Activated effector memory CD4-positive, alpha-beta T cell treated with anti-CD3 and anti-CD28 coated beads, Interleukin-2, amount 50 U/mL, for 16 hours (primary cell): ENCODE measurements at places on chromosomes 7 and 10.

GRCh38 chr10:48576501-48576900 lies 28.4 kb downstream of the ARHGAP22 start:
- DNase-seq, result no peak

GRCh38 chr10:77021966-77022490 lies 615.6 kb downstream of the KCNMA1 start:
- DNase-seq, result no peak

- DNase-seq, result no peak
These were observed 402.6 kb downstream of the NEBL start for GRCh38 chr10:20494474-20494873.

DNA sequence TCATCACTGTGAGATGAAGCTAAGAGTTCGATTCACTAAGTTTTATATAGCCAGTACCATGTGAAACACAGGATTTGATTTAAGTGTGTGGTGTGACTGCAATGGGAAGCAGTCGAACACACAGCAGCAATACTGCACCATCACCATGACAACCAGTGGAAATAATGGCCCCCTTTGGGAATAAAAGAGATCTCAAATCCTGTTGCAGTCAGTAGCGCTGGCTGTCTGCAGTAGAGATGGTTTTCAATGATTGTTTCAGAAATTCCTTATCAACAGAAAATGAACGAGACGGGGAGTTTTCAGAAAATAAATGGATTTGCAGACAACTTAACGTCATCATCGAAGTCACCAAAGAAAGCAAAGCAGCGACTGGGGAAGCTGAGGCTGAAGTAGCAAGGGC lies 91.0 kb downstream of the PTPRE start:
- DNase-seq, result peak; percentile 10

- DNase-seq, result no peak
These were observed 549.4 kb downstream of the SORCS1 start for GRCh38 chr10:106615081-106615480.

GRCh38 chr10:131666091-131666490 lies 234.7 kb upstream of the PPP2R2D start:
- peak; percentile 14 for DNase-seq

GRCh38 chr7:17130281-17131059 lies 168.0 kb upstream of the AHR start:
- no peak for DNase-seq

- no peak for DNase-seq
These were observed 102.4 kb downstream of the HIPK2 start for GRCh38 chr7:139675127-139676125.

DNA sequence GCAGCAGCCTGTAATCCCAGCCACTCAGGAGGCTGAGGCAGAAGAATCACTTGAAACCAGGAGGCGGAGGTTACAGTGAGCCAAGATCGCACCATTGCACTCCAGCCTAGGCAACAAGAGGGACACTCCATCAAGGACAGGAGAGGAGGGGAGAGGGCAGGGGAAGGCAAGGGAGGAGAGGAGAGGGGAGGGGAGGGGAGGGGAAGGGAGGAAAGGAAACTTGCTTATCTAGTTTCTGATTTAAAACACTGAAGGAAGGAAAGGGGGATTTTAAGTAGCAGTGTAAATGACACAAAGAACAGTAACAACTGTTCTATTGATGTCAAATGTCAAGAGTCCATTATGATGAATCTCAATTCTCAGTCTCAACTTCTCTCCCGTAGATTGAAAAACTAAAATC lies 43.7 kb downstream of the SRPK2 start:
- no peak for DNase-seq

DNA sequence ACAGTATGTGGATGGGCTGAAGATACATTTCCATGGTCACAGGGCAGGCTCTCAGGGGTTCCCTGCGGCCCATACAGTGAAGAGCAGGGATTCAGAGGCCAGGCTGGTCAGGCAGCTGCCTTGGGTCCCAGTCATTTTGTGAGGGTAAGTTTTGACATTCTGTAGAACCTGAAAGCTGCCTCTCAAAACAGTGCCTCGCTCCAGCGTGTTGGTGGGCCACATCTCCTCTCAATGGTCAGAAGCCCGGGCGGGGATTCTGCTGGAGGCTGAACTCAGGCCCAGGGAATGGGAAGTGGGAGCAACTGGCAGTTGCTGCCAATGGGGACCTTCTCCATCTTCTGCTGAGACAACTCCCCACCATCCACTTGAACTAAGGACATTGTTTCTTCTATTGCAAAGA lies 190.0 kb downstream of the PTPN20 start:
- no peak for DNase-seq

- DNase-seq, result no peak
These were observed 20.0 kb upstream of the RBM33 start for GRCh38 chr7:155624412-155624811.

- no peak for DNase-seq
These were observed 52.3 kb upstream of the CYP2C18 start for GRCh38 chr10:94631077-94631875.

GRCh38 chr7:98643236-98643985 lies 26.3 kb downstream of the NPTX2 start:
- no peak for DNase-seq

DNA sequence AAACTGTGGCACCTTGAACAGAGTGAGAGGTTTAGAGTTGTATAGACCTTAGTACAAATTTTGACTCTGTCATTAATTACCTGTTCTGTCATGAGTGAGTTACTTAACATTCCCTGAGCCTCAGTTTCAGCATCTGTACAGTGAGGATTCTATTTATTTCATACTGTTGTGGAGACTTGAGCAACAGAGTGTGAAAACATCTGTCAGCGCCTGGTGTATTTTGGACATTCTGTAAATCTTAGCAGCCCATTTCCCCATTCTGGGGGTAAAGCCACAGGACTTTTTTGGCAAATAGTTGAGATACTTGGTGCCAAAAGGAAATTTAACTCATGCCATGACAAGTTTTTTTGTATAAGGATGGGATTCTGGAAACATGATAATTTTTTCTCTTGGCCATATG lies 94.8 kb downstream of the AUTS2 start:
- no peak for DNase-seq

- no peak for DNase-seq
These were observed 117.5 kb upstream of the COL1A2 start for GRCh38 chr7:94277236-94277635.

- DNase-seq, result no peak
These were observed 40.0 kb downstream of the CNNM1 start for GRCh38 chr10:99369126-99369525.

GRCh38 chr10:24007359-24007758 lies 201.6 kb upstream of the KIAA1217 start:
- DNase-seq, result no peak

- no peak for DNase-seq
These were observed 33.0 kb downstream of the PTPRE start for GRCh38 chr10:127939786-127940330.

DNA sequence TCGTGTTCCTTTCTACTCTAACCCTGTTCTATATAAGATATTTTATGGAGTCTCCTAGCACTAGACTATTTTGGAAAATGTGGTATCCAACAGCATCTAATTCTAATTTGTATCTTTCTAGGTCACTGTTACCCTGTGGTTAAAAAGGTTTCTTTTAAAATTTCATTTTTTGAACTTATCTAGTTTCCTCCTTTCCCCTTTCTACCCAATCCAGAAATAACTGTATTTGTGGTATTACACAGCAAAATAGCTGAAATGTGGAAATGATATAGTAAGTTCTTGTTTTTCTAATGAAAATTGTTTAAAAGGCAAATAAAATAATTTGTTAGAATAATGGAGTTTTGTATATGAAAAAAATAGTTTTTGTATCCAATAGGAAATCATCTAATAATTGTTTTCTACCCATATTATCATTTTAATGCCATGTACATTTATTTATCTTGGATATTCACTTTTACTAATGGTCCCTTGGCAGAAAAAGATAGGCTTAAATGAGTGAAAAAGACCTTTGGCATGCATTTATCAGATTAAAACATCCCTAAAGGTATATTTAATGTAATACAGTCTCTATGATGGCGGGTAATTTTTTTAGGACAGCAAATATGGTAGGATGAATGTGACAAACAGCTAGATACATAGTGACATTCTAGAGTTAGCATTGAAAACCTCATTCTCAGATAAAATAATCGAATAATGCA lies 175.5 kb upstream of the PLXDC2 start:
- no peak for DNase-seq

GRCh38 chr10:90179696-90180407 lies 478.5 kb downstream of the KIF20B start:
- DNase-seq, result no peak

- DNase-seq, result peak; percentile 22
These were observed 95.9 kb downstream of the TRRAP start for GRCh38 chr7:98974205-98974604.

- peak; percentile 83 for DNase-seq
These were observed 16.5 kb downstream of the AIFM2 start for GRCh38 chr10:70115948-70116682.

DNA sequence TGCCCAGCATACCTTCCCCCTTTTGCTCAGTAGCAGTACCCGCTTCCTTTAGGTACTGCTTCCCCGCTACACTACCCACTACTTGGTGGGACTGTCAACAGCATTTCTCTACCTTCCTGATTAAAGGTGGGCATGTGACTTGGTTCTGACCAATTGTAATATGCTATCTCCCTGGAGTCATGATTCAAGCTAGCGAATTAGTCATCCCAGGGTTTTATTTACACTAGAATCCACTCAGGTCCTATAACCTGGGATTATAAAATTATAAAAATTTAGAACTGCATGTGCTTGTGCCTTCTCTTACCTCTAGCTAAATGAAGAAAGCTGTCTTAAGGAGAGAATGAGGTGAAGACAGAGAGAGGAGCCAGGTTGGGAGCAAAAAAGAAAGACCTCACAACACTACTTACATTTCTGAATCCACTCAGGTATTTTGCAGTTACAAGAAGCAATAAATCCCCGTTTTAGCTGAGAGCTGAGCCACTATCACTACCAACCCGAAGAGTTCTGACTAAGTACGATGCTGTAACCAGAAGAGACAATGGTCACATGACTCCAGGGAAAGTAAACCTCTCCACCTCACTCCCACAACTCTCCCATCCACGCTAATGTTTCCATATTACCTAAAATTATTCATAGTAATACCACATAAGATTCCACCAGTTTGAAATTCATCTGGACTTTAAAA lies 9.7 kb downstream of the GBX1 start:
- no peak for DNase-seq

DNA sequence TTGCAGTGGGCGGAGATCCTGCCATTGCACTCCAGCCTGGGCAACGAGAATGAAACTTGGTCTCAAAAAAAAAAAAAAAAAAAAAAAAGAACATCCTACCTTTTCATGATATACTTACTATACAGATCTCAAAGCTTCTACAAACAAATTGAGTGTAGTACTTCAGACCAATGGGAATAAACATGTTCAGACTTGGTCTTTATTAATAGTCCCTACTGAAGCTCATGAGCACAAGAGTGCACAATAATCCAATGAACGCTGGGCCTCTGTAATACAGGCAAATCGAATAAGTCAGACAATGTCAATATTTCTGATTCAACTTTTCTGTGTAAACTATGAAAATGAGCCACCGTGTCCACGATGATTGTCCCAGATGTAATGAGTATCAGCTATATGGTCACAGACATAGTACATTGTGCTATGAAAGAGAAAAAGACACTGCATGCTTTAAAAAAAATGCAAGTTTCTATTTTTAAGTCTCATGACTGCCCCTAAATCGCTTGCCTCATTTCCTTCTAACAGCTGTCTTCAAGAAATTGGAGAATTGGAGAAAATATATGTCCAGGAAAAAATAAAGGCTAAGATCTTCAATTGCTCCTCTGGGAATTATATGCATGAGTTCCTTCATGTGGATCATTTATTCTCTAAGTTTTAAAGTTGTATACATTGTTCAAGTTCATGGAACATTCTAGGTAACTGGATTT lies 64.0 kb upstream of the CTTNBP2 start:
- DNase-seq, result no peak

GRCh38 chr10:60209874-60210570 lies 179.7 kb downstream of the ANK3 start:
- DNase-seq, result no peak

DNA sequence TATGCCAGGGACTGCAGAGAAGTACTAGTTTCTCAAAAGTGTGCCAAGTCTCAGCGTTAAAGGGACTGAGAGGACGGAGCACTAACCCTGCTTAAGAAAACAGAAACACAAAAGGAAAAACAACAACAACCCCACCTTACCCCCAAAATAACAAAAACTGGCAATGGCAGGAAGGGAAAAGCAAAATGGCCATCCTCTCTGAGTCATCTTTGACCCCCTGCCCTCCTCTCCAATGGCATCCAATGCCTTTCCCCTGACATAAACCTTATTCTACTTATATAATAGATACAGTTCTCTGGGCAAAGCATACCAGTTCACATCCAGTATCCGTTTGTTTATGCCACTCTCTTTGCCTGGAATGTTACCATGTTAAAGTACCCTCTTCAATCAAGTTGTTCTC lies 1.6 kb downstream of the POLR1F start:
- DNase-seq, result no peak

DNA sequence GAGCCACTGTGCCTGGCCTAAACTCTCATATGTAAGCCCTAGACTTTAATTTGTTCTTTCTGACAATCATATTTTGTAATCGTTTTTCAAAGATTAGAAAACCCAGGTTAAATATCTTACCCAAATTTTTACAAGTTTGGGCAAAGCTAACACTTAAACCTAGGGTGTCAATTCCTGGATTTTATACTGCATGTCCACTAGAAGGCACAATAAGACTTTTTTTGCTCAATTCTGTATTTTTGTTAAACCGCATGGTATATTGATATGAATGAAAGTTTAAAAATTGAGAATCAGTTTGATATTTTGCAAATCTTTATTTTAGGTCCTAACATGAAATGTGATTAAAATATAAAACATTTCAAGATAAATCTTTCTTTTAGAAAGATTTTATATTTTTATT lies 29.3 kb downstream of the DYNC2I1 start:
- no peak for DNase-seq

DNA sequence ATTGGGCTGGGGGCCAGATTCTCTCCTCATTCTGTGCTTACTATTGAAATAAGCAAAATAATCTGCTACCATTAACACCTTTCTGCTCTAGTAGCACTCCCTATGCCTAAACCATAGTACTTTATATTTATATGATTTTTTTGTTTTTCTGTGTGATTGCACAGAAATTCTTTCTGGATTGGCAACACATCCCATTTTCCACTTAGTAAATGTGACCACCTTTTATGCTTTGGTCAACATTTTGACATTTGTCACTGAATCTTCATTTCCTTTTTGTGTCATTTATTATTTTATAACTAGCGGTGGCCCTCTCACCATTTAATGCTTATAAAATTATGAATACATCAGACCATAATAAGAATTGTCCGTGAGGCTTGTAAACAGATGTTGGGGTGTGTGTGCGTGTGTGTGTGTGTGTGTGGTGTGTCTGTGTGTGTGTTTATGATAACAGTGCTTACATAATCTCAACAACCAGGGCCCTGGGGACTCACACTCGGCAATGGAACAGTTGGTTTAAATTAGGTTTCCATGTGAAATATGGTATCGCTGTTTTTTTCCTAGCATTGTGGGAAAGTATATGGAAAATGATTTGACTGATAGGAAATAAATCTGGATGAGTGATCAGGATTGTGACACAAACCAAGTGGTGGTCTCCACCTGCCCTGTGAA lies 138.9 kb downstream of the NOC3L start:
- DNase-seq, result no peak

GRCh38 chr7:30188811-30189210 lies 54.0 kb downstream of the MTURN start:
- no peak for DNase-seq
